NCI-H1092 treated with DMSO at 0.1 percent for 48 hours (cell line): ENCODE measurements at places on chromosomes 11 and 22.
A peak's percentile ranks its signal among the peaks of the same experiment; 100 is the strongest.

DNA sequence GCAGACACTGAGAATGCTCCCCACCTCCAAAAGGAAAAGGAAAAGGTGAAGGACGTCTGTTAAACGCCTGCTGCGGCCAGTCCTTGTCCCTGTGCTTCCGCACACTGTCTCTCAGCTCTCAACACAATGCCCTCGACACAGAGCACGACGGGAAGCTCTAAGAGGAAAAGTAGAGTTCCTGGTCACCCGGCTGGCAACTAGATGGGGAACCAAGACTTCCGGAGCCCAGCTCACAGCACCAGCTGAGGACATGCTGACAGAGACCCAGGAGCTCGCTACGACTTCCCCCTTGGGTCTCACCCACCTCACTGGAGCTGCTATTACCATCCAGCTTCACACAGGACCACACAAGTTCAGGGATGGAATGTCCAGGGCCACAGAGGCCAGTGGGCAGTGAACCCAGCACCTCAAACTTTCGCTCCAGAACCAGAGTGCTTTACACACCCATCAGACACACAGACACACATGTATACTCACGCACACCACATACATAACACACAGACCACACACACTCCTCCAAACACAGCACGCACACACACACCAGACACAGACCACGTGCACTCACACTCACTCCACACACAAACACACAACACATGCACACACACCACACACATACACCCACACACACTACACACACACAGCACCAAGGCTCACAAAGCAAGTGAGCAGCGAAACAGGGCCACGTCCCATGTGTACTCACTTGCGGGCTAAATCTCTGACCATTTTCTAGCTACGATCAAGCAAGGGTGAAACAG is 9.6 kb downstream of the SULT4A1 start:
- no peak for DNase-seq

GRCh38 chr11:114036147-114036811 is 23.2 kb upstream of the ZBTB16 start:
- peak; percentile 46 for DNase-seq

GRCh38 chr11:90770007-90770406 is 547.2 kb upstream of the CHORDC1 start:
- DNase-seq = no peak

- no peak for DNase-seq
Observed at GRCh38 chr22:34804604-34805003, 261.4 kb upstream of the ISX start.

DNA sequence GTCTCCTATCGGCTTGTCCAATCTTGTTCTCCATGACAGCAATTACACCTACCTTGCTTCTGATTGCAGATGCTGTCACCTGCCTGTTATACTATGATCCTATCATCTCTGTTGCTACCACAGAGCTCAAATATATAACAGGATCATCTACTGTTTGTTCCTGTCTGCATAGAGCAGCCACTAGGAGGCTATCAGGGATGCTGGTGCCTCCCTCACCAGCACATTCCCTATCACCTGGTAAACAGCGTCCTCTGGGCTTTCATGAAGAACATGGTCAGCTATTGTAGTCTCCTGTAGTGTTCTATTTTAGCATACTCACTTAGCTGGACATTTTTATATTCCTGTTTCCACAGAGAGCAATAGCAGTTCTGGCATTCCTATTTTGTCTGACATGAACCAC is 87.8 kb upstream of the FAT3 start:
- no peak for DNase-seq

- no peak for DNase-seq
Observed at GRCh38 chr11:2191883-2192282, 20.3 kb upstream of the TH start.

DNA sequence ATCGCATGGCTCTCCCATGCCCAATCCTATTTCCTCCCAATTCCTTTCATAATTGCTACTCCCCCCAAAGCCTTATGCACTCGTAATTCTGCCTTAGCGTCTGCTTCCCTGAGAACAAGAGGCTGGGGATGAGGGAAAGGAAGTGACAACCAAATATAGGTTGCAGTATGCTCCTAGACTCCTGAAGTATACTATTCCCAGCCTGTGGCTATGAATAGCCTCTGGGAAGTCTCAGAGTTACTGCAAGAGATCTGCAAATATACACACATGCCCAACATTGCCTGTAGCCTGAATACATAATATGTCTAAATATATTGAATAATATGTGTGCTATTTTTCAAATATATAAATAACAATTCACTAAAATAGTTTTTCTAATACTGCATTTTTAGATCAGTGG is 96.1 kb upstream of the CD44 start:
- no peak for DNase-seq

DNA sequence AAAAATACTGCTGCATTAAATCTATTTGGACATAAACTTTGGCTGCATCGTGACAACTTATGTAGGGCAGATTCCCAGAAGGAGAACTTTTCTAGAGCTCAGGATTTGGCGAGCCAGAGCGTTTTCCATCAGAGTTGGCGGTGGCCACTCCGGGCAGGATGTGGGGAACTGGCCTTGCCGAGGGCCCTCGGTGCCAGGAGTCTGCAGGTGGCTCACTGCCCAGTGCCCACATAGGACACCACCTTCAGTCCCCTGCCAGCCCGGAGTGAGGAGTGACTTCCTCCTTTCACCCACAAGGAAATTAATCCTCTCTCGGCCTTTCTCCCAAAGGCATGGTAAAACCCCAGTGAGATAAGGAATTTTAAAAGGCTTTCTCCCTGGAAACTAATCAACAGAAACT is 1.6 kb upstream of the LGALS2 start:
- DNase-seq = no peak

GRCh38 chr11:103870821-103871309 is 165.6 kb upstream of the DDI1 start:
- no peak for DNase-seq

DNA sequence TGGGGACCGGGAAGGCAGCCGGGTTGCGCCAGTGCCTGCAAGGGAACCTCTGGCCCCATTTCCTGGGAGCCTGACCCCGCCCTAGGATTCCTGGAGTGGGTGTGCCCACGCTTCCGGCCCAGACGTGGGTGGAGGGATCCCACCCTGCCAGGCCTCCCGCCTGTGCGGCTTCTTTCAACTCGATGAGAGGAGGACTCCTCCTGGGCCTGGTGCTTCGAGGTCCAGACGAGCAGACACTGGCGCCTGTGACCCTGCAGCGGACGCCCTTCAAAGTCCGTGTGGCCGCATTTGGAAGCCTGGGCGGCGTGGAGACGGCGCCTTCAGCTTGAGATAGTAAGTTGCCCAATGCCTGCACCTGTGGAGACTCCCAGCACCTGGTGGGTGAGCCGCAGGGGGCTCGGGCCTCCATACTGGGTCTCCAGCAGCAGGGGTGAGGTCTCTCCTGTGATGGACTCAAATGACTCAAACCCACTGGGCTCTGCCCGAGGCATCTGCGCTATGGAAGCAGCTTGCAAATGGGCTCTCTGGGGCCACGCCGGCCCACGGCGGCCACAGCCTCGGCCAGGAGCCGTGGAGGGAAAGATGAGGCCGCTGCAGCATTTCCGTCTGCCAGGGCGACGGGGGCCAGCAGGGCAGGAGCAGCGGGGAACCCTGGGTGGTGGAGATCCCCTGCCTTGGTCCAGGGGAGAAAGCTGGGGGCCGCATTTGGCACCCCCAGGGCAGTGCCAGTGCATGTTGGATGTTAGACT is 64.3 kb upstream of the PPARA start:
- no peak for DNase-seq

GRCh38 chr11:112363527-112363926 is 102.9 kb upstream of the PLET1 start:
- no peak for DNase-seq

DNA sequence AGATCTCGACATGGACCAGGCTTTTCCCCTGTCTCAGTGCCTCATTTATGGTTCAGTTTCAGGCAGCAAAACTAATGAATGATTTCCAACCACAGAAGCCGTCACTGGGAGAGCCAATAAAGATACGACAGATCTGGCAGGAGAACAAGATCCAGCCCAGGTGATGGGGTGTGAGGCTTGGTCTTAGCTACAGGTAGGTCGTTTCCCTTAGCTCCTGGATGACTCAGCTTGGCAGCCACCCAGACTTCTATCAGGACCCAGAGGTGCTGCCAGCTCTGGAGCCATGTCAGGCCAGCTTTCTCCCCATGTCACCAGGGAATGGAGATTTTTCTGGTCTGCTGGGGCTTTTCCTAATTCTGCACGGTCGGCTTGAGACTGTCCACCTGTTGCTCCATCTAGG is 36.3 kb upstream of the APOBEC3A start:
- DNase-seq = peak; percentile 37

- no peak for DNase-seq
Observed at GRCh38 chr22:43310311-43310710, 32.9 kb downstream of the SCUBE1 start.

DNA sequence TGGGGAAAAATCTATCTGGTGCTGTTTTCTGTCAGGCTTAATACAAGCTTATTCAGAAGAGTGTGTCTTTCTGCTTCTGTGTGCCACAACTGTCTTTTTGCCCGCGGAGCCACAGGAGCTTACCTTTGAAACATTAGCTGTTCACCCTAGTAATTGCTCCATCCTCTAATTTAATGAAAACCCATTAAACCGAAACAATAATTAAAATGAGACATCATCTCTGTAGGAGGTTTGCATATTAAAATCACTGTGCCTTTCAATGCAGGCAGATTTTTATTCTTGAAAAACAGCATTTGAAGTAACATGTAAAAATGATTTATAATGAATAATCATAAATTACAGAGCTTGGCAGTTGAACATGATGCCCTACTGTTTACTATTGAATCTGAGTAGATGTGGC is 102.3 kb downstream of the NELL1 start:
- DNase-seq = no peak

DNA sequence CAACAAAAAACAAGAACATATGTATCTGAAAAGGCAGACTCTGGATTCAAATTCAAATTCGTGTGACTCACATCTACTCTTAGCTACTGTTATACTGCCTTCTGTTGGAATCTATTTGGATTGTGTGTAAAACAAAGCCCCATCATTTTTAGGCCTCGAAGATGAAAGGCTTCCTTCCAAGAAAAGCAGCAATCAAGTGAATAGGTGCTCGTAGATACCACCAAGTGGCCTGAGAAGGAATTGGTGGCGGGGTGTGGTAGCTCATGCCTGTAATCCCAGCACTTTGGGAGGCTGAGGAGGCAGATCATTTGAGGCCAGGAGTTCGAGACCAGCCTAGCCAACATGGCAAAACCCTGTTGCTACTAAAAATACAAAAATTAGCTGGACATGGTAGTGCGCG is 4.2 kb downstream of the GRAMD1B start:
- DNase-seq = no peak

GRCh38 chr22:29044657-29045176 is 16.9 kb downstream of the C22orf31 start:
- no peak for DNase-seq

DNA sequence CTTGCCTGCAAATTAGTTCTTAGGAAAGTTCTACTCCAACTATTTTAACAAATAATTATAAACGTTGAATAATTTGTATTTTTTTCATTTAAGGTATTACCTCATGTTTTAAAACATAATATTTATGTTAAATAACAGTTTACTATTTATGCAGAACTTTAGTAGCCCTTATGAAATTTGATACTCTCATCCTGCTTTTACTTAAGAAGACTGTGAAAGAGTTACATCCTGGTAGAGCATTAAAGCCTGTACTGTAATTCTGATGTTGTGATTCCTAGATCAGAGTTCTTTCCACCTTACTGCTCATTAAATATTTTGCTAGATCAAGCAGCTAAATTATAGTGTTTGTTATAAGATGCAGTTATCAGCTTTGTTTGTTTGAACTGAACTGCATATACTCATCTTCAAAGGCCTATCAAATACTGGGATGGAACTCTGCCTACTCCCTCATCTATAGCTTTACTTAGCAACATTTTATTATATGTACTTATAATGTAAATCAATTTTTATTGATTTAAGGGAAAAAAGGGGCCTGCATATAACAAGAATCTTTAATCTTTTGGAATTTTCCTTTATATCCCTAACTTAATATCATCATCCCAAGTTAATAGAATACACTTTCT is 304.2 kb downstream of the DYNC2H1 start:
- no peak for DNase-seq

DNA sequence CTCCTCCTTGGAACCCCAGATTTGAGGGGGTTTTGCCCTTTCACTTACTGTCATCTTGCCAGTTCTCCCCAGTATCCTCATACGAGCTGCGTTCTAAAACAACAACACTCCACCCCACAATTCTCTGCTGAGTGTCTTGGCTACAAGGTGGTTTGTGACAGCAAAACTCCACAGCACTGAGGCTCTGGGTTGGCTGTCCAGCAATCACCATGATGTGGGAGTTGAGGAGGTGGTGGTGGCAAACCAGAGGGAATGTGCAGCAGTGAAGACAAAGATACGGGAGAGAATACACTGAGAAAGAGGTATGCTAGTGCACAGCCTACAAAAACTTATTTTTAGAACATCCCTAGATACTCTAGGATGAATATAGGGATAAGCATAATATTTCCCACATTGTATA is 335.0 kb downstream of the C11orf87 start:
- DNase-seq = no peak

DNA sequence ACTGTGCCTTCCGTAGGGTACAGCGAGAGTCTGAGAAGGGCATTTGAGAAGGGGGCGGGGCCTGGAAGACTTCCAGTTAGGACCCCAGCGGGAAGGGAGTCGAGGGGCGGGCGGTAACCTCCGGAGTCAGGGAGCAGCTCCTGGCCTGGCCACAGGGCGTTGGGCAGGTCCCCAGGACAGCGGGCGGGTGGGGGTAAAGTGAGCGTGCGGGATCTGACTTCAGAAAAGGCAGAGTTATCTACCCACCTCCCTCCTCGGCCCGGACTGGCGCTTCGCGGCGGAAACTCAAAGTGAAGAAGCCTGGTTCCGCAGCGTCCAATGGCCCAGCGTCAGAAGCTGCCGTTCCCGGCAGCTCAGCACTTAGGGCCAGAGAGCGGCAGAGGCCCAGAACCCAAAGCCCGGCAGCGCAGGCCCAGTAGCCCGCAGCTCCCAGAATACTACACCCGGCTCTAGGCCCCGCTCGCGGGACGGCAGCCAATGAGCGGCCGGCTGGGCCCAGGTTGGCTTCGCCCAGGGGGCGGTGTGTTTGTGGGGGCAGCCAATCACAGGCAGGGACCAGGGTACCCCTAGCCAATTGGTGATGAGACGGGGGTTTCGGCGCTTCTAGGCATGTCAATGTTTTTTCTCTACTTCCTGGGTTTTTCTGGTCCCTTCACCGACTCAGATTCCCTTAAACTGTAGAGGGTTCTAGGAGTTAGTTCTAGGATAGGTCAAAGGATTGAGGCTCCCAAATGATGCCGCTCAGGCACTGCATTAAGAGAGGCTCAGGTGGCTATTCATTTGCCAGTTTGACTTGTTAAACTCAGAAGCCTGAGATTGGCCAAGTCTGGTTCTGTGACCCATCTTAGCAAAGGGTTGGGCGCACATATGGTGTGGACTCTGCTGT is at the start of gene TRIM68:
Gene TRIM68, minus strand, starts transcription at position 451 of the 886 bp plus-strand sequence. CDS start 2,727 bp downstream, outside the sequence.
- DNase-seq = peak; percentile 81

- DNase-seq = no peak
Observed at GRCh38 chr11:8788616-8789015, 106.0 kb downstream of the RPL27A start.

GRCh38 chr11:91264481-91264880 is 960.1 kb upstream of the FAT3 start:
- no peak for DNase-seq
